CD4-positive, alpha-beta T cell treated with Interleukin-21 for 1 hour (primary cell): ENCODE measurements at places on chromosomes 3 and 15.

GRCh38 chr3:151592287-151592686 is 131.4 kb upstream of the IGSF10 start:
- DNase-seq, result no peak

DNA sequence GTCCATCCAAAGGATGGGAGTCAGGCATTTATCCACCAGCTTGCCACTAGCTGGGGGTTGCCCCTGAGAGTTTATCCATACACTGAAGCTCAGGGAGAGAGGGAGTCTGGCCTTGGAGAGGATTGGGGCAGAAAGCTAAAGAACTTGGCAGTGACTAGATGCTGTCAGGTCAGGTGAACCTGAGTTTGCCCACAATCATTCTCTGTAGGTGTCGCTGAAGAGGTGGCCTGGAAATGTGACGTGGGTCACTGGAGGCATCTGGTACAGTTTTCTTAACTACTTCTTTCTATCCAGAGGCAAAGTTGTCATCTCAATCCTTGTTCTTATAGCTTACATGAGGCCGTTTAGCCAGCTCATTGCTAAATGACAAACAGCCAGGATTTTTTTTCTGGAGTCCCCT is 298.0 kb upstream of the CTNNB1 start:
- no peak for DNase-seq

DNA sequence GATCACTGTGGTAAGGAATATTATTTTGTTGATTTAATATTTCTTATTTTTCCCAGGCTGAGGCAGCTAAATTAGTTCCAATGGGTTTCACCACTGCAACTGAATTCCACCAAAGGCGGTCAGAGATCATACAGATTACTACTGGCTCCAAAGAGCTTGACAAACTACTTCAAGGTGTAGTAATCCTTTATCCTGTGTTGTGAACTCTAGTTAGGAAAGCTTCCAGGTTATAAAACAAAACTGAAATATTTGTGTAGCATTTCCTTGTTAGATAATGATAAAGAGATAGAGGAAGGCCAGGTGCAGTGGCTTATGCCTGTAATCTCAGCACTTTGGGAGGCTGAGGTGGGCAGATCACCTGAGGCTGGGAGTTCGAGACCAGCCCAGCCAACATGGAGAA is 11.1 kb downstream of the RAD51 start:
- DNase-seq, result no peak

DNA sequence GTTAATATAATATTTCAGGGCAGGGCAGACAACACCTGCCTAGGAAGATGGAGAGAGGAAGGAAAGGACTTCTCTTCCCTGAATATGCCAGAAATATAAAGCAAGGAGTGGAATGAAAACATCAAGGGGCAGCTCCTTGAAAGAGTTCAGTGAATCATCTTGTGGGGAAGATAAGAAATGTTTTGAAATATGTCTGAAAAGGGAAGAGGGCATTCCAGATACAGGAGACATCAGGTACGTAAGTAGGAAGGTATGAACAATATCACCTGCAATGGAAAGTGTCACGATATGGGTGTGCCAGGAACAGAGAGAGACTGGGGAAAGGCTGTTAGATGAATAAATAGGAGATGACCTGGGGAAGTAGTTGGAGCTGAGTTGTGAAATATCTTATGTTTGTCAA is 75.8 kb upstream of the WDR72 start:
- DNase-seq, result no peak

GRCh38 chr15:68592054-68592453 is 13.3 kb downstream of the CORO2B start:
- DNase-seq, result no peak

DNA sequence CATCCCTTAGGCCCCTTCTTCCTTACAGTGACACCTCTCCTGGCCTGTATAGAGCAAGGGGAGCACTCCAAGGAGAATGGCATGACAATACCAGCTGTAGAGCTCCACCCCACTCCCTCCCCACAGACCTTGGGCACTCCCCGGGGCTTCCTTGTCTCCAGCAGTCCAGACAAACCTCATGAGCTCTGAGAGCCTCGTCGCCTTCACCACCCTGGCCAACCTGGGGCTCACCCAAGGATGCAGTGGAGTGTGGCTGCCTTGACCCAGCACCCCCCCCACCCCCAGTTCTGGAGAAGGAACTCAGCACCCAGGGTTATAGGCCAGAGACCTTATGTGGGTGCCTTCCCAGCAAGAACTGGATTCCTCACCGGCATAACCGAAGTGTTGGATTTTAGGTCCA is 7.4 kb upstream of the SLCO2A1 start:
- no peak for DNase-seq

- no peak for DNase-seq
These were observed 31.8 kb downstream of the XXYLT1 start for GRCh38 chr3:195239121-195239520.

- DNase-seq, result no peak
These were observed at the start of gene LRRC3B for GRCh38 chr3:26622621-26623418. Gene LRRC3B, plus strand, starts transcription at chr3:26622772. Its CDS starts 86,901 bp downstream, at chr3:26709673.

GRCh38 chr15:51924156-51925068 is 47.2 kb downstream of the LEO1 start:
- no peak for DNase-seq

- DNase-seq, result no peak
These were observed 794.0 kb upstream of the CFAP20DC start for GRCh38 chr3:59843821-59844220.

GRCh38 chr15:82530006-82530405 is 10.3 kb downstream of the RPS17 start:
- DNase-seq, result no peak

- no peak for DNase-seq
These were observed 30.9 kb downstream of the MGLL start for GRCh38 chr3:127791221-127791913.

DNA sequence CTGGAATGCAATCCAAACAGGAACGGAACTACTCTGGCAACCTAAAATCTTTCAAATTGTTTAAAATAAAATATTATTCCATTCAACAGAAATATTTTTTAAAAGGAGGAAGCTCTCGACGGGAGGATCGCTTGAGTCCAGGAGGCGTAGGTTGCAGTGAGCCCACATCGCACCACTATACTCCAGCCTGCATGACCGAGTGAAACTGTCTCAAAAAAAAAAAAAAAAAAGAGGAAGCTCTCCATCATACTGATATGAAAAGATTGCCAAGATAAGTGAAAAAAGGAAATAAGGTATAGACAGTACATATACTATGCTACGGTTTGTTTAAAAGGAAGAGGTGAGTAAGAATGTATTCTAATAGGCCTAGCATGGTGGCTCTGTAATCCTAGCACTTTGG is 3.6 kb downstream of the RAD18 start:
- no peak for DNase-seq

DNA sequence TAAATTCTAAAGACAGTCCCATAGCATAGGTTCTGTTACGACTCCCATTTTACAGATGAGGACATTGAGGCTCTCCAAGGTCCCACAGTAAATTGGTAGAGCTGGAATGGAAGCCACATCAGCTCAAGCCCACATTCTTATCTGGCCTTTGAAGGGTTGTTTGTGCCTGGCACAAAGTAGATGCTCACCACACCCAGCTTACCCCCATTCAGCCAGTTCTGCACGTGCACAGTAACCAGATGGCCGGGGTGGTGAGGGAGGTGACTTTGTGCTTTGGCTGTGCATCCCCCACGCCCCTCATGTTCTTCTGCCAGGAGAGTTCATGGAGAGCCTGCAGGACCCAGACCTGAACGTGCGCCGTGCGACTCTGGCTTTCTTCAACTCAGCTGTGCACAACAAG is 16.2 kb downstream of the RPL32 start:
- DNase-seq, result no peak

- no peak for DNase-seq
These were observed 106.4 kb downstream of the MFSD1 start for GRCh38 chr3:158908187-158908734.

- no peak for DNase-seq
These were observed 143.4 kb upstream of the NR2E3 start for GRCh38 chr15:71666763-71667620.
